ENCODE measurements at places on chromosomes 11 and 22.
A peak's percentile ranks its signal among the peaks of the same experiment; 100 is the strongest.

DNA sequence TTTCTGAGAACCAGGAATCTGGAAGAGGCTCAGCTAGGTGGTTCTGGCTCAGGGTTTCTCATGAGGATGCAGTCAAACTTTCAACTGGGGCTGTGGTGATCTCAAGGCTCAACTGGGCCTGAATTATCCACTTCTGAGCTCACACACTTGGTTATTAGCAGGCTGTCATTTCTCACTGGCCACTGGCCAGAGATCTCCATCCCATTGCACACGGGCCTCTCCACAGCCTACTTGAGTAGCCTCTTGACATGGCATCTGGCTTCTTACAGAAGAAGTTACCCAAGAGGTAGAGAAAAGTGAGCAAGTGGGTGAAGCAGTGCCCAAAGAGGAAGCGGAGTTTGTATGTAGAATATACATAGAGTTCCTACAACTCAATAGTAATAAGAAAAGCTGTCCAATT is 16.0 kb downstream of the CALCA start:
- no peak for DNase-seq

GRCh38 chr11:71489311-71490043 is 36.5 kb downstream of the NADSYN1 start:
- DNase-seq: peak; percentile 41

GRCh38 chr22:32660292-32660691 is 141.2 kb upstream of the TIMP3 start:
- DNase-seq: peak; percentile 67

- no peak for DNase-seq
These were observed 35.8 kb upstream of the PRR5 start for GRCh38 chr22:44666207-44666585.

GRCh38 chr11:8839306-8839956 is 71.6 kb upstream of the AKIP1 start:
- DNase-seq: no peak

- no peak for DNase-seq
These were observed 60.6 kb downstream of the PTPRJ start for GRCh38 chr11:48040830-48041444.

- DNase-seq: peak; percentile 22
These were observed 79.9 kb upstream of the BARX2 start for GRCh38 chr11:129295746-129296145.

DNA sequence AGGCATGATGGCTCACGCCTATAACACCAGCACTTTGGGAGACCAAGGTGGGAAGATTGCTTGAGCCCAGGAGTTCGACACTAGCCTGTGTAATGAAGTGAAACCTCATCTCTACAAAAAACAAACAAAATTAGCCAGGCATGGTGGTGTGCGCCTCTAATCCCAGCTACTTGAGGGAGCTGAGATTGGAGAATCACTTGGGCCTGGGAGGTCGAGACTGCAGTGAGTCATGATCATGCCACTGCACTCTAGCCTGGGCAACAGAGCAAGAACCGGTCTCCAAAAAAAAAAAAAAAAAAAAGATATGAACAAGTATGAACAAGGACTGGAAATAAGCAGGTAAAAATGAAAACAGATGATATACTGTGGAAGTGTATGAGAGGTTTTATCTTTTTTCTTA is 54.1 kb upstream of the SOX6 start:
- DNase-seq: no peak

DNA sequence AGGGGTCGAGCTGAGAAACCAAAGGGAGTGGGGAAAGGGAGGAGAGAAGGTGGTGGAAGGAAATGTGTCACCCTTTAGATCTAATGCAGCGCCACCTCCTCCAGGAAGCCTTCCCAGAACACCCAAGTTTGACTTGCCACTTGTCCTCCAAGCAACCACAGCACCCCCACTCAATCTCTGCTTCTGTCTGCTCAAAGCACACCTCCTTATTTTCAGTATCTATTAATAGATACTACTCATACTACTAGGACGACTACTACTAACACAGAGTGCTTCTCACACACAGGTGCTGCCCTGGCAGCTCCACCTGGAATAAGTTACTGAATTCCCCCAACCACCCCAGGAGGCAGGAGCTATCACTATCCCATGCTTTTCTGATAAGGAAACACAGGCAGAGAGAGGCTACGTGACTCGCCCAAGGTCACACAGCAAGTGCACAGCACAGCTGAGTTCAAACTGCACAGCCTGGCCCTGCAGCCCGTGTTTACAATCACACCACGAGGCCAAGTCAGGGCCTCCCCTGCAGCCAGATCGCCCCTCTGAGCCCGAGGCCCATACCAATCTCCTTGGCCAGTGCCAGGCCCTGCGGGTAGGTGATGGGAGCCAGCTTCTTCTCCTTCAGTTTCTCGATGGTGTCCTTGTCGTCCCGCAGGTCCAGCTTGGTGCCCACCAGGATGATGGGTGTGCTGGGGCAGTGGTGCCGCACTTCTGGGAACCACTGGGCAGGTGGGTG is 13.2 kb downstream of the RAC2 start:
- DNase-seq: no peak

- peak; percentile 67 for DNase-seq
These were observed 2.9 kb downstream of the RPL3 start for GRCh38 chr22:39316440-39317083.

- no peak for DNase-seq
These were observed 253.9 kb upstream of the ARHGAP20 start for GRCh38 chr11:110966131-110966530.
